ENCODE measurements at places on chromosomes 3 and 15. TPM values are rescaled to one million over a fixed set of nuclear protein-coding genes. Genes with fewer than 3 reads are reported as not detected.

The MUC20 gene
- total RNA-seq = 5.0 TPM

The ATP2B2 gene
- total RNA-seq = not detected

The PGBD4 gene
- total RNA-seq = 3.9 TPM

The MYRIP gene
- not detected for total RNA-seq

The SAMD7 gene
- not detected for total RNA-seq

- no peak for DNase-seq
These were observed 121.5 kb upstream of the LIPC start for GRCh38 chr15:58309963-58310928.

GRCh38 chr15:81398910-81399551 is 25.0 kb upstream of the TMC3 start:
- DNase-seq = no peak

DNA sequence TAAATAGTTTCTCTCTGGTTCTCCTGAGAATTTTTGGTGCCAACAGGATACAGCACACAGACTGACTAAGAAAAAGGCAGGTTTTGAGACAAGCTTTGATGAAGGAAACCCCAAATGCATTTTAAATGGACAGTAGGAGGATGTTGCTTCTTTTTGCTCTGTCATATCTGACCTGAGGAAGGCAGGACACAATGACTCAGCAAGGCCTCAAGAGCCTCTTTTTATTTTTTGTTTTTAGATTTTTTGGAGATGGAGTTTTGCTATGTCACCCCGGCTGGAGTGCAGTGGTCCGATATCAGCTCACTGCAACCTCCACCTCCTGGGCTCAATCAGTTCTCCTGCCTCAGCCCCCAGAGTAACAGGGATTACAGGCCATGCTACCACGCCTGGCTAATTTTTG is 16.9 kb upstream of the KNG1 start:
- no peak for DNase-seq

- no peak for DNase-seq
These were observed 4.4 kb downstream of the TRAK1 start for GRCh38 chr3:42095540-42095939.

- DNase-seq = no peak
These were observed 320.7 kb downstream of the ZNF621 start for GRCh38 chr3:40845447-40845846.

DNA sequence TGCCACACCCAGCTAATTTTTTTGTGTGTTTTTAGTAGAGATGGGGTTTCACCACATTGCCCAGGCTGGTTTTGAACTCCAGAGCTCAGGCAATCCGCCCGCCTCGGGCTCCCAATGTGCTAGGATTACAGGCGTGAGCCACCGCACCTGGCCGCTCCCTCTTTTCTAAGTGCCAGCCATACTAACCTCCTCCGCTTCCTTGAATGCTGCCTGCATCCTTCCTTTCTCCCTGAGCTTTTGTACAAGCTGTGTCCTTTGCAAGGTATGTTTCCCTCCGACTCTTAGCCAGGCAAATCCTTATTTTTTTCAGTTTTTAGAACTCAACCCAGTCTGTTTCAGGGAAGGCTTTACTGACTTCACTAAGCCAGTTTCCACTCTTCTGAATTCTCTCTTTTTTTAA is 60.6 kb downstream of the NR1D2 start:
- DNase-seq = no peak

DNA sequence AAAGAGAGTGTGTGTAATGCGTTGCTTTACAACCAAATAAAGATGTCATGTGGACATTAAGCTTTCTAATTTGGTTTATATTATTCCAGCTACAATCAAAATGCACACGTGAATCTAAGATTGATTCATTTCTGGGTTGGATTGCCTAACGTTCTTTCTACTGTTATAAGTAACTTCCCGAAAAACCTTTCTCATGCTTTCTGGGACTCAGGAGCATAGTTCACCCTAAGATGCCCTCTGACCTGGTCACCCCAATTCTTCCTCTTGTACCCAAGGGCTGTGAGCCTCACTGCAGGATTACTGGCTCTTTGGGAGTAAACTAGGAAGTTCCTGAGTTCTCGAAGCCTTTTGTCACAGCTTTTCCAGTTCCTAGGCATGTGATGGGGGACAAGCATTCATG is 12.7 kb upstream of the LMCD1 start:
- DNase-seq = no peak

- DNase-seq = no peak
These were observed 175.6 kb downstream of the IL5RA start for GRCh38 chr3:2934541-2934940.

DNA sequence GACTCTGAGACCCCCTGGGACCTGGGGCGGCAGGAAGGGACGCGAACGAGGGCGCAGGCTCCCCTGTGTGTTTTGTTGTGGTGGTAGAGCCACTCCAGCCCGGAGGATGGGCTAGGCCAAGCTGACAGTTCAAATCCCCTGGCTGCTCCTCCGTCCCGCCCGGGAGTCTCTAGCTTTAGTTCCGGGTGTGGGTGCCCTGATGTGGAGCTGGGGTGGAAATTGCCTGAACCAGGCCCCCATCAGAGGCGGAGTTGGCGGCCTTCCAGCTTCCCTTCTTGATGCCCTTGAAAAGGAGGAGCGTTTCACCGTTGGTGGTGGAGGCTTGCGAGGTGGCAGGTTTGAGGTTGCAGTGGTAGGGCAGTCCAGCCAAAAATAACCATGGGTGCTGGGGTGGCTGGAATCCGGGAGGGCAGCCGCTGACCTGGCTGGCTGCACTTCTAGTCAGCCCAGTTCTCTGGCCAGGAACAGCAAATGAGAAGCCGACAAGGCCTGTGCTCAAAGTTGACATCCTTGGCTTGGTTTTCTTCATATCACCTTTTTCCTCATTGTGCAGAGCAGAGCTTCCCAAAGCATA is 817 bp downstream of the CLK3 start:
- DNase-seq = peak; percentile 34

DNA sequence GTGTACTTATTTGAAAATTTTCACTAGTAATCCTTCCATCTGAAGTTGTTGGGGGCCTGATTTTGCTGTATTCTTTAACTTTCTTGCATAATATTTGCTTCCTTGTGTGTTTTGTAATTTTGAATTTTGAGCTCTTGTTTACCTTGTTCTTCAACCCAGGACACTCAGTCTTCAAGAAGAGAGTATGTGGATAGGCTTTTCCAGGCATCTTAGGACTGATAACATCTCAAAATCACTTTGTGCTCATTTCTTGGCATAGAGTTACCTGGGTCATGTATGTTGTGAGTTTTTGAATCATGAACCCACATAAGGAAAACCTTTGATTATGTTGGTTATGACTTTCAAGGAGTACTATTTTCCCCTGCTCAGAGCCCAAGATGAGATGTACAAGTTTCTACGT is 13.4 kb downstream of the BTD start:
- no peak for DNase-seq

DNA sequence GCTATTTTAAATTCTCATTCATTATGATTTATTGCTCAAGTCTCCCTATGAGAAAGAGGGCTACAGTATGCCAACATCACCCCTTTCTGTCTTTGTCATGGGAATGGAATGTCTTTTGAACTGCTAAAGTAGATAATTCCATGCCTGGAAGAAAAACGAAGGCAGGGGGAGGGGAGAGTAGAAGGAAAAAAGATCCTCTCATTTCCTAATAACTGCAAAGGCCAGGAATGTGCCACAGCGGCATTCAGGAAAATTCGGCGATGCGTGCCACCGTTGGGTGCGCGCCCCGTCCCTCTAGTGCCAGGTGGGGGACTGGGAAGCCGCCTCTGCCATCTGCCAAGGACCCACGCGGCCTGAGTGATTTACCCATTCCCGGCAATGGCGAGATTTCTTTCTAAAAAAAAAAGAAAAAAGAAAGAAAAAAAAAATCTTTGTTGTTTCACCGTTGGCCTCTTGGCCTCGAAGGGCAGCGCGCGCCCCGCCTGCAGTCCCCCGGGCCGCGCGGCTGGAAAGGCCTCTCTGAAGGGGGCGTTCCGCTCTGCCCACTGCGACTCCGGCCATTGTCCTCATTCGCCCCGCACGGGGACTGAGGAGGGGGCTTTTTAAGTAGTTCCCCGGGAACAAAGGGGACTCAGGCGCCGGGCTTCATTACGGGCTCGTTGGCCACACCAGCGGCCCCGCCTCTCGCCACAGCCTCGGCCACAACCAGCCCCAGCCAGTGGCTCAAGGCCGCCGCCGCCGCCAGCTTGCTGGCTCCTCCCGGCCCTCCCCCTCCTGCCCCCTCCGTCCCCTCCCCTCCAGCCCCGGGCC is 54.5 kb downstream of the CPN2 start:
- no peak for DNase-seq

DNA sequence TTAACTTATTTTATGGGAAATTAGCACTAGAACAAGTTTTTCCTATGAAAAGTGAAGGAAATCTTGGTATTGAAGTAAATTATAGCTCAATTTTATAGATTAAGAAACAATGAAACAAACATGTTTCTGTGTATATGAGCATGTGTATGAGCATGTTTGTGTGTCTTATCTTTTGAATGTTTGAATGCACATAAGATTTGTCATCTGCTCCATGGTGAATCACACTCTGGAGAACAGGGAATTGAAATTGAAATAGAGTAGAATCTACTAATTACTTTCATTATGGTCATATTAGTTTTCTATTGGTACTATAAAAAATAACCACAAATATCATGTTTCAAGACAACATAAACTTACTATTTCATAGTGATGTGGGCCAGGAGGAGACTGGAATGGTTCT is 646.6 kb downstream of the OTOL1 start:
- no peak for DNase-seq

DNA sequence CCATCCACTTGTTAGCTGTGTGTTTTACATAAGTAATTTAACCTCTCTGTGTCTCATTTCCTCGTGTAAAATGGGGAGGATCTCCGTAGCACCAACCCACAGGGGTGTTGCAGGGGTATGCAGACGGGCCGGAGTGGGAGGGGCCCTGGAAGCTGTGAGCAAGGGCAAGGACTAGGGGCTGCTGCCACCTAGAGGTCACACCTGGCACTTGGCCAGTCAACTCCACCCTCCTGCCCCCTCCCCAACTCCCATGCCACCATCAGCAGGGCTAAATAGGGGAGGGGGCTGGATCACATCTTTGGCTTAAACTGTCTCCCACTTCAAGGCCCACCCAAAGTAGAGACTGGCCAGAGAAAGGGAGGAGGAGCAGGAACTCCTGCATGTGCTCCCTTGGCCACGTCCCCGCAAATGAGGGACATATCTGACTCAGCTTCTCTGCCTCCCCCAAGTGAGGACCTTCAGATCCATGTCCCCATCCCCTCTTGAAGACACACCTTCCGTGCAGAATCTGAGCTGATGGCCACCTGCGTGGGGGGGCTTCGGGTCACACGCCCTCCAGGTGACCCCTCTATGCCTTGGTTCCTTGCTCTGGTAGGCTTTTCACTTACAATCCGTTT is 2.6 kb downstream of the CCDC9B start:
- peak; percentile 70 for DNase-seq

DNA sequence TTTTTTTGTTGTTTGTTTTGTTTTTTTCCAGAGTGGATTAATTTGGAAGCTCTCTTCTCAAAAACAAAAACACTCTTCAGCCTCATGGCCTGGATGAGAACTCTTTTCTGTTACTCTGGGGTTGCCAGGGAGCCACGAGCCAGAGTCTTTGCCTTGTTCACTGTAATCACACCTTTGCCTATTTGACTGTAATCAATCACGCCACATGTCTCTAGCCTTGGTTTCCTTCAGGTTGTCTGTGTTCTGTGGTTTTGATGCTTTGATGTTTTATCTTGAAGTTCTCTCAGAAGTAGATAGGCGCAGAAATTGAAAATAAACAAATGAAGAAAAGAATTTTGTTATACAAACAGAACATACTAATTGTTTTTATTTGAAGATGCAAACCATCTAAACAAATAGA is 62.3 kb upstream of the IGF1R start:
- DNase-seq = no peak

GRCh38 chr3:188746291-188746783 is 425.4 kb upstream of the TPRG1 start:
- DNase-seq = no peak

DNA sequence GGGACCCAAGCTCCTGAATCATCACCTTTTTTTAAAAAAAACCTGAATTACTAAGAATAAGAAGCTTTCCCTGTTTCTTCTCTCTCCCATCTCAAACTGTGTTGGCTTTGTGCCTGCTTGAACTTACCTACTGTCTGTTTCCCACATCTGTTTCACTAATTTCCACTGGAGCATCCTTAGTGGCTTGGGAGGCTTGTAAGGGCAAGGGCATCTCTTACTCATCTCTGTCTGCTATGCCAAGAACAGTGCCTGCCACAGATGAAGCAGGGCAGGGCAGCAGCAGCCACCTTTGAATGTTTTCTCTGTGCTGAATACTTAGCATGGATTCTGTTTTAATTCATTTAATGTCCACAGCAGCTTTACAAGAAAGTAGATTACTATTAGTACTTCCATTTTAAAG is 42.3 kb downstream of the SNRK start:
- DNase-seq = no peak

DNA sequence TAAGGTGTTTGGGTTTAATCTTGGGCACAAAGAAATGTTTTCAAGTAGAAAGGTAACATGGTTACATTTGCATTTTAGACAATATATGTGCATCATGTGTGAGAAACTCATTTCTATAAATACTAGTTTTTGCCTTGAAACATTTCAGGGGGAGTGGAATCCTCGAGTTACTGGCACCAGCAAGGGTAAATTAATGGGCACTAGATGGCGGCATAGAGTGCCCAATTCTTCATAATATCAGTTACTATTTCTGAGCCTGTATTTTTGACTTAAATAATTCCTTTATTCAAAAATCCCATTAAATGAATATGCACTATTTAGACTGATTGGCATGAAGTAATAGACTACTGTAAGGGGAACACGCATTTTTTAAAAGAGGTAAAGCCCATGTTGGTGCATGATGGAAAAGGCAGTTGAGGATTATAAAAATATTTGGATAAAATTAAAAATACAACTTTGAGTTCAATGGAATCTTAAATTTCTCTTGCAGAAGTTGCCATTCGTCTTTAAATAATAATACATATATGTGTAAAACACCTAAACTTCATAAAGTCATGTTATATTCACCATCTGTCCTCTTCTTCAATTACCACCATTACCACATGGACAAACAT is 106.3 kb downstream of the ZBTB20 start:
- DNase-seq = no peak

- DNase-seq = no peak
These were observed 1.2 kb downstream of the CFAP91 start for GRCh38 chr3:119703820-119704531.

DNA sequence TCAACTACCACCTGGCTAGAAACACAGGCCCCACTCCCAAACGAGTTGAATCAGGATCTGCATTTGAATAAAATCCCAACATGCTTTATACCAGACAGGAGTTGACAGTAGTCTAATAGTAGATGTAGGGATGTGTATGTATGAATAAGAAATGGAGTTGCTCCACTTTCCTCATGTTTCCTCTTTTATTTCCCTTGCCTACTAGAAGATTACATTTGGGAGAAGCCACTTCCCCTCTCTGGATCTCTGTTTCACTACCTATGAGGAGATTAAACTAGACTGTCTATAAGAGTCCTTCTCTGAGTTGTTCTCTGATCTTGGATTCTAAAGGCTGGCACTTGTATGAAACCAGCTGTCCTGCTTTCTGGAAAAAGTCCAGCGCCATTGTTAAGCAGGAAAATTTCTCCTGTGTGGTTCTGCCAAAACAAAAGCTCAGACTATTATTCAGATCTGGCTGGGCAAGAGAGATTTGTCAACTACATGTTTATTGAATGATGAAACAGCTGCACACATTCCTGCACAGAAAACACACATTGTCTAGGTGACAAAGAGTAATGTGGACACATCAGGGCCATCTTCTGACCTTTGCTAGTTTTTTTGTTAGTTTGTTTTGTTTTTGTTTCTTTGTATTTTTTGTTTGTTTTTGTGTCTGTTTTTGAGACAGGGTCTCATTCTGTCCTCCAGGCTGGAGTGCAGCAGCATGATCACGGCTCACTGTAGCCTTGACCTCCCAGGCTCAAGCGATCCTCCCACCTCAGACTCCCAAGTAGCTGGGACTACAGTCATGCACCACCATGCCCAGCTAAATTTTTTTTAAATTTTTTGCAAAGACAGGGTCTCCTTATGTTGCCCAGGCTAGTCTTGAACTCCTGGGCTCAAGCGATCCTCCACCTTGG is 29.9 kb downstream of the ACP3 start:
- DNase-seq = no peak
